ENCODE measurements at places on chromosomes 6 and 20.

GRCh38 chr20:56422824-56423189 lies 10.7 kb downstream of the CASS4 start:
- peak; percentile 66 for DNase-seq

DNA sequence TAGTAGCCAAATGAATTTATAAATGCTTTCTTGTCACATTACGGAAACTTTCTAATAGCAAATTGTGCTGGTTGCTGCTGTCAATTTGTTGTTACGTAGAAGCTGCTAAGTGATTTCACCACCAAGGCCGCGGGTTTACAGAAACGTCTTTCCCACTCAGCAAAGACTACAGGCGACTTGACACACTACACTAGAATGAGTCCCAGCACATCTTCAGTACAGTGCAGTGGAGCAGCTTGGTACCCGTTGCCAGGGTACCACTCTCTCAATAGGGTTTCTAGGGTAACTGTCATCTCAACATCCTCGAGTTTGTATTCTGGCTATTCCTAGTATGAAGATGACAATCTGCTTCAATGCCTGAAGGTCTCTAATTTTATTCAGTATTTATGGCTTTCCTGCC lies 22.7 kb upstream of the ZDHHC14 start:
- DNase-seq = no peak

DNA sequence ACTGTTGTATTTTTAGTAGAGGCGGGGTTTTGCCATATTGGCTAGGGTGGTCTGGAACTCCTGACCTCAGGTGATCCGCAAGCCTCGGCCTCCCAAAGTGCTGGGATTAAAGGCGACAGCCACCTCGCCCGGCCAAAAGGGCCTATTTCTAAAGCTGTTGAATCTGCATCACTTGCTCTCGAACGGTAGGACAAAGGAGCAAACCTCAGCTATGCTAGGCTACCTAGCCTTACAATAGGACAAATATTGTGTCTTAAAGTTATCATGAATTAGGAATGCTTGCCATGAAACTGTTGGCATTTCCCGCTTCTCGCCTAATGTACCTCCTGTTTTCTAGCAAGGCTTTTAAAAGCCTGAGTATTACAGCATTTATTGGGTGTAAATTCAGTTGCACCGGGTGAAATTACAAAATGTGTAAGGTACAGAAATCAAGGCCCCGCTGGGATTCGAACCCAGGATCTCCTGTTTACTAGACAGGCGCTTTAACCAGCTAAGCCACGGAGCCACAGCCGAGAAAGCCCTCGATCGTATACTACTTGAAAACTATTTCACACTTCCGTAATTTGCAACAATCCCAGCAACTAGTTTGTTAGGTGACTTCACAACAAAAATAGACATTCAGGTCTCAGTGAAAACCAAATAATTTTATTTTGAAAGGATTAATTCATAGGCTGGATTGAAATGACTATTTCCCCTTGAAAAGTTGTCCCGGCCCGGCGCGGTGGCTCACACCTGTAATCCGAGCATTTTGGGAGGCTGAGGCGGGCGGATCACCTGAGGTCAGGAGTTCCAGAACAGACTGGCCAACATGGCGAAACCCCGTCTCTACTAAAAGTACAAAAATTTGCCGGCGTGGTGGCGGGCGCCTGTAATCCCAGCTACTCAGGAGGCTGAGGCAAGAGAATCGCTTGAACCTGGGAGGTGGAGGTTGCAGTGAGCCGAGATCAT lies 211.6 kb upstream of the ZNF184 start:
- peak; percentile 75 for DNase-seq

GRCh38 chr6:161261816-161262215 lies 12.0 kb downstream of the AGPAT4 start:
- DNase-seq = no peak

DNA sequence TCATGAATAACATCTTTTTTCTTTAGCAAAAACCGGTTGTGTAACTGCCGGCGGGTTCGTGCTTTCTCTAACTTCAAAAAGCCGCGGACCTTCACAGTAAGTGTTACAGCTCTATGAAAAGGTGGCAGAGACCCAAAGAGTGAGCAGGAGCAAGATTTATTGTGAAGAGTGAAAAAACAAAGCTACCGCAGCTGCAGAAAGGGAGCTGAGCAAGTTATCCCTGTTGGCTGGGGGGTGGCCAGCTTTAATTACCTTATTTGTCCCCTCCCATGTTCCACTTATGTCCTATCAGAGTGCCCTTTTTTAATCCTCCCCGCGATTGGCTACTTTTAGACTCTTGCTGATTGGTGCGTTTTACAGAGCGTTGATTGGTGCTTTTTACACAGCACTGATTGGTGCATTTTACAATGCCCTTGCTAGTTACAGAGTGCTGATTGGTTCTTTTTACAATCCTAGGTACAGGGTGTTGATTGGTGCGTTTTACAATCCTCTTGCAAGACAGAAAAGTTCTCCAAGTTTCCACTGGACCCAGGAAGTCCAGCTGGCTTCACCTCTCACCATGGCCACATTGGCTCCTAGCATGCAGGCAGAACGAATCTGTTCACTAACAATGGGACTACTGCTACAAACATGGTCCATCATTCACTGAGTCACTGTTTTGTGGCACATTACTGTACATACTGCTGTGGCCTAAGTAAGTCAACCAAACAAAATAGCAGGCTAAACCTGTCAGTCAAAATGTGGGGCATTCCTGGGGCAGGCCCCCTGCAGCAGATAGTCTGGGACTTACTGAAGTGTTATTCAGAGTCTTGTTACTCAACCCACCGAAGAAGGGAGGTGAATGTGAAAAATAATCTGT lies 52.8 kb downstream of the MYLIP start:
- DNase-seq = no peak

DNA sequence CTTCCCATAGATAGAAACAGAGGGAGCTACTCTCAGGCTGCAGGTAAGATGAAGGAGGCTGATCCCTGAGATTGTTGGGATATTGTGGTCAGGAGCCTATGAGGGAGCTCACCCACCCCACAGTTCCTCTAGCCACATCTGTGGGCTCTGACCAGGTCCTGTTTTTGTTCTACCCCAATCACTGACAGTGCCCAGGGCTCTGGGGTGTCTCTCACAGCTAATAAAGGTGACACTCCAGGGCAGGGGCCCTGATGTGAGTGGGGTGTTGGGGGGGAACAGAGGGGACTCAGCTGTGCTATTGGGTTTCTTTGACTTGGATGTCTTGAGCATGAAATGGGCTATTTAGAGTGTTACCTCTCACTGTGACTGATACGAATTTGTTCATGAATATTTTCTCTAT lies 2.8 kb downstream of the HLA-F start:
- no peak for DNase-seq

GRCh38 chr6:28817808-28818145 lies 106.0 kb downstream of the TRIM27 start:
- no peak for DNase-seq

DNA sequence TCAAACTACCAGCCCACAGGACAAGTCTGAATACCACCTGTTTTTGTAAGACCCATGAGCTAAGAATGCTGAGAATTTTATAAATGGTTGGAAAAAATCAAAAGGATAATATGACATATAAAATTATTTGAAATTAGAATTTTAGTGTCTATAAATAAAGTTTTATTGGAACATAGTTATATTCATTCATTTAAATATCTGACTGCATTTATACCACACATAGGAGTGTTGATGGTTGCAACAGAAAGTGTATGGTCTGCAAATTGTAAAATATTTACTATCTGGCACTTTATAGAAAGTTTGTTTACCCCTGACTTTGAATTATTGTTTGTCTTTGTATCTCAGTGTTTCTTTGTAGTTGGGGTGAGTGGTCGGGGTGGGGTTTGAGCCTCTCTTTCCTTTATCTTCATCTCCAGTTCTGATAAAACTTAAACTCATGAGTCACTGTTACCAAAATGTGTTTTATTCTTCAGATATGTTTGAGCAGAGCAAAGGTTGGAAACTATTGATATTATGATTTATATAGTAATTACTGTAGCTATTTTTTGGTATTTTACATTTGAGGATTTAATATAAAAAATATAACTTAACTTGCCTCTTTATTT lies 55.5 kb downstream of the CD2AP start:
- no peak for DNase-seq

DNA sequence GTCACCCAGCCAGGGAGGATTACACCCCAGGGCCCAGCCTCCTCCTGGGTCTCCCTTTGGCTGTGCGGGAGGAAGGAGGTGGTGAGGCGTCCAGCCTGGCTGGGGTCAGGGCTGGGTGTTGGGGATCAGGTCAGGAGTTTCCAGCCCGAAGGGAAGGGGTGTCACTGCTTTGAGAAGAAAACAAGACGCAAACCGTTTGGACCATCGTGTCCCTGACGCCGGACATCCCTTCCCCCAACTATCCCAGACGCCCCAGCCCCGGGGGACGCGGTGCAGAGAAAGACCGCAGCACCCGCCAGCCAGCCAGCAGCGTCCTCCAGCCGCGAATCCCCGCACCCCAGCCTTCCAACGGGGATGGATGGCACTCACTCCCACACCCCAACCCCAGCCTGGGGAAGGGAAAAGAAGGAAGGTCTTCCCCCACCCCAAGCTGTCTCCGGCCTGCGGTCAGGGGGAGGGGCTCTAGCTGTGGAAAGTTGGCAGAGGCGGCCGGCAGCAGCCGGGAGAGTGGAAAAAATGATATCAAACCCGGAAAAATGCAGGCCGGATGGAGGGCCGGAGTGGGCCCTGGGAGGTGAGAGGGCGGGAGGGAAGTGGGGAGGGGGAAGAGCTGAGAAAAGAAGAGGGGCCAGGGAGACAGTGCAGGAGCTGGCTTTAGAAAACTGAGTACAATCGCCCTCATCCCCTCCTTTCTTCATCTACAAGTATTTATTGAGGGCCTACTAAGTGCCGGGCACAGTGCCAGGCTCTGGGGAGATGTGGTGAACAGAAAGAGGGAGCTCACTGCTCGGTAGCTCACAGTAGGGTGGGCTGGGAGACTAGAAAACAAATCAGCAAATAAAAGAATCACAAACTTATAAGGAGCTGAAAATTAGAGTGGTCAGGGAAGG lies 10.6 kb downstream of the REM1 start:
- DNase-seq = peak; percentile 86

- no peak for DNase-seq
These were observed 242.4 kb downstream of the OGFRL1 start for GRCh38 chr6:71531006-71531405.

DNA sequence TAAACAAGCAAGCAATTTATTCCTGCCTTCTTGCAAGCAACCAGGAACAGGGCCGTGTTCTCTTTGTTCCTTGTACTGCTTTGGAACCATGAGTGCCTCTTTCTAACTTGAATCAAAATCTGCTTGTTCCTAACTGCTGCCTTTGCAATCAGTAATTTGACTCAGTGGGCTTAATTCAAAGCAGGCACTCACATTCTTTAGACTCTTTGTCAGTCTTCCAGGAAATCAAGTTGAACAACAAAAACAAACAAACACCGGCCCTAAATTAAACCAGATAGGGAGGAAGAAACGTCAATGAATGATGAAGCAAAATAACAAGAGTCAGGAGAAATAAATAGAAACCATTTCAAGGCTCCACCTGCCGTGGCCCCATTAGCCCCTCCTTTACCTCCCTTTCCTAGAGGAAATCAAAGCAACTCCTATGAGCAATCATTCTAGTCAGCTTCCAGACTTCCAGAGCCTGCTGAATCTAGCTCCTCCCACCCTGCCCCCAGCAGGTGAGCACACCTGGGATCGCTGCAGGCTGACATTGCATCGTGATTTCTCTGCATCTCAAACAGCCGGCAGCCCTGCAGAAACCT lies 582.2 kb upstream of the FLRT3 start:
- DNase-seq = no peak

GRCh38 chr6:11021003-11021402 lies 23.1 kb downstream of the ELOVL2 start:
- no peak for DNase-seq

DNA sequence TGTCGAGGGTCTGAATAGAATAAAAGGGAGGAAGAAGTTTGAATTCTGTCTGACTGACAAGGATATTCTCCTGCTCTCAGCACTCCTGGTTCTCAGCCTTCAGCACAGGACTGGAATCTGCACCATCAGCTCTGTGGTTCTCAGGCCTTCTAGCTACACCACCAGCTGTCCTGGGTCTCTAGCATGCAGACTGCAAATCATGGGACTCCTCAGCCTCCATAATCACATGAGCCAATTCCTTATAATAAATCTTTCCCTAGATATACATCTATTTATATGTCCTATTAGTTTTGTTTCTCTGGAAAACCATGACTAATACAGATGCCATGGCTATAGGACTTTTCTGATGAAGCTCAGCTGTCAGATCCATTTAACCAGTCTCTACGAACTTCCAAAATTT lies 132.8 kb upstream of the ECI2 start:
- DNase-seq = no peak

- DNase-seq = no peak
These were observed 273.4 kb downstream of the KIF16B start for GRCh38 chr20:16299897-16300296.

DNA sequence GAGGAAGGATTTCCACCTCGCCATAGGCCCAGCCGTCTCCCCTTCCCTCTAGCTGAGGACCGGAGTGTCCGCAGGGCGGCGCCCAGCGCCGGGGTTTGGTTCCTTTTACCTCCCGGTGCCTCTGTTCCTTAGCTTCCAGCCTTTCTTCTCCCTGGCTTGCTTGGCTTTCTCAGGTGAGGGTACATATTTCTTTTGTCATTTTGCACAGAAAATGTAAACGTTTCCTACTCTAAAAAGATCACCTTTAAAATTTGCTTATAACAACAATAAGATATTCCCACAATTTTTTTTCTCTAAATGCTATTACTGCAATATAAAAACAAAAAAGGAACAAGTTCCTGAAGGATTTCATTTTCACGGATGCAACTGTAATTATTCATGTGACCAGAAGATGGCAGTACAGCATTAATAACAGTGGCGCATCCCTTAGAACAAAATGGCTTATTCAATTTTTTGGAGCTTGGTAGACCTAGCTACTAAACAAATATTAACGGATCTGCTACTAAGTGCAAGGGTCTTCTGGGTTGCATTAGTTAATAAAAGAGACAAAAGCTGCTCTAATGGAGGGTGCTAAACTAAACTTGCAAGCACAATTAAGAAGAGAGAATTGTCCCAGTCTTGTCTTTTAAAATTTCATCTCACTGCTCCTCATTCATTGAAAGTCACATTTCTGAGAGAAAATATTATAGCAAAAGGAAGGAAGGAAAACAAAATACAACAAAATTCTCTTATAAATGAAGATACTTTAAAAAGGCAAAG lies 172.9 kb downstream of the ADGRG6 start:
- DNase-seq = peak; percentile 76

- DNase-seq = peak; percentile 68
These were observed 614.5 kb upstream of the FLRT3 start for GRCh38 chr20:14951707-14952418.

DNA sequence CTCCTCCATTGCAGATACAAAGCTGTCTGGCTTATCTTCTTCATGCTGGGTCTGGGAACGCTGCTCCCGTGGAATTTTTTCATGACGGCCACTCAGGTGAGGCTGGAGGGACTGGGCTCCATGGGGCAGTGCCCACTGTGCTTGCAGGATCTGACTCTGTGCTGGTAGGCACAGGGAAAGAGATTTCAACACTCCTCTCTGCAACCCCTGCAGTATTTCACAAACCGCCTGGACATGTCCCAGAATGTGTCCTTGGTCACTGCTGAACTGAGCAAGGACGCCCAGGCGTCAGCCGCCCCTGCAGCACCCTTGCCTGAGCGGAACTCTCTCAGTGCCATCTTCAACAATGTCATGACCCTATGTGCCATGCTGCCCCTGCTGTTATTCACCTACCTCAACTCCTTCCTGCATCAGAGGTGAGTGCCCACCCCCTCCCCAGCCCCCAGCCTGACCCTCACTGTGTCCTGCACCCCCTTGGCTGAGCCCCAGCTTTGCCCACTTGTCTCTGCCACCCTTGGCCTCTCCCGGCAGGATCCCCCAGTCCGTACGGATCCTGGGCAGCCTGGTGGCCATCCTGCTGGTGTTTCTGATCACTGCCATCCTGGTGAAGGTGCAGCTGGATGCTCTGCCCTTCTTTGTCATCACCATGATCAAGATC lies 6.1 kb downstream of the SLC29A1 start:
- DNase-seq = no peak
